Upper lobe of left lung (tissue), 6 donors: ENCODE measurements at places on chromosomes 11 and 22. TPM values are rescaled to one million over a fixed set of nuclear protein-coding genes. Genes with fewer than 3 reads are reported as not detected.
A peak's percentile ranks its signal among the peaks of the same experiment; 100 is the strongest.

Gene ZNHIT2
- total RNA-seq = 28.5 TPM

DNA sequence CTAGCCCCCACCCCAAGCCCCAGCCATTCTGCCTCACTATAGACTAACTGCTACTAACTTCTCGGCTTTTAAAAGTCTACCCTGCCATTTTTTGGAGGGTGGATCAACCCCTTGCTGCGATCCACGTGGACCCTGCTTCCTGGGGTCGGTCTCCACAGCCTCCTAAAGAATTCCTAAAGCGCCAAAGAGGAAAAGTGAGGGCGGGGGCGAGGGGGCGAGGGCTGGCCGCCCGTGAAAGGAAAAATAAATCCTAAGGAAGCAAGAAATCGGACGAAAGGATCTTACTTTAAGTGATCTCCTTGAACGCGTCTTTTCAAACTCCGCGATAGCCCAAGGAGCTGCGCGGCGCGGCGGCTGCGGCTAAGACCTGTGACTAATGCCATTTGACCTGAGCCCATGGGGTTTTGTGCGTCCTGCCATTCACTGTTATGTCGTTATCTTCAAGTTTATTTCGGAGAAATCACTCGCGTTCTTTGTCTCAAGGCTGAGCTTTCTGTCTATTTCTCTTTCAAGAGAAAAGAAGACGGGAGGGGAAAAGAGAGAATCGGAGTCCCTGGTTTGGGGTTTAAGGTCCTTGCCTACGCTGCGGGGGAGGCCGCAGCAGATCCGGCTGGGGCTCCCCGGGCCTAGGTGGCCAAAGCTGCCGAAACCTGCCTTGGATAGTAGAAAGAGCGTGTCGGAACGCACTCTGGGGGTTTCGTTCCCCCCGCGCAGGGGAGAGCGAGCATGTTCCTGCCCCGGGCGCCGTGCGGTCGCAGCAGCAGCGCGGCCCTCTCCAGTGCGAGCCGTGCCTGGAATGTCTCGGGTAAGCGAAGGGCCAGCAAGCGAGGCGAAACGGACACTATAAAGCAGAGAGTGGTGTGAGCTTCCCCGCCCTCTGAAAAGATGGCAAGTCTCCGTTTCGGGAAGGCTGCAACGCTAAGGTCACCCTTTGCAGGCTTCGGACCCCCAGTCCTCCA, 2.8 kb upstream of the DBX1 start:
- peak; percentile 84 for DNase-seq

GRCh38 chr11:117273550-117274289, 17.4 kb upstream of the BACE1-AS start:
- DNase-seq = no peak

Gene CNIH2
- 1.4 TPM for total RNA-seq

DNA sequence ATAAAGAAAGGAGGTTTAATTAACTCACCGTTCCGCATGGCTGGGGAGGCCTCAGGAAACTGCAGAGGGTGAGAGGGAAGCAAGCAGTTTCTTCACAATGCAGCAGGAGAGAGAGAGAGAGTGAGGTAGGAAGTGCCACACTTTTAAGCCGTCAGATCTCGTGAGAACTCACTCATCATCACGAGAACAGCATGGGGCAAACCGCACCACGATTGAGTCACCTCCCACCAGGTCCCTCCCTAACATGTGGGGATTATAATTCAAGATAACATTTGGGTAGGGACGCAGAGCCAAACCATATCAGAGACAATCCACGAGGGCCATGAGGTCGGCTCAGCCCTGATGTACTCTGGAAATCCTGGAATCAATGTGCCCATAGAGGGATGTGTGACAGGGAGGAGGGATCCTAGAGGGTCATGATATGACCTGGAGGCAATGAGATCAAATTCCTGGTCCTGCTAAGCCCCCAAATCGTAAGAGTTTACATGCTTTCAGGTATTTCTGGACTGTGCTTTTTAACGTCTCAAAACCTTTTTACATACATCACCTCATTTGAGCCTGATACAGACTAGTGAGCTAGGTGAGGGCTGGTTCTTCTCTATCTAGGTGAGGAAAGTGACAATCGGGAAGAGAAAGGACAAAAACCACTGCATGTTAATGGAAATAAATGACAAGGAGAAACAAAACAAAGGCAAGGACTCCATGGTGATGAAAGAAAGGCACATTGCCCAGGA, 19.5 kb upstream of the RASSF10 start:
- DNase-seq = no peak

GRCh38 chr11:118804094-118804493, 13.1 kb upstream of the DDX6 start:
- DNase-seq = no peak

DNA sequence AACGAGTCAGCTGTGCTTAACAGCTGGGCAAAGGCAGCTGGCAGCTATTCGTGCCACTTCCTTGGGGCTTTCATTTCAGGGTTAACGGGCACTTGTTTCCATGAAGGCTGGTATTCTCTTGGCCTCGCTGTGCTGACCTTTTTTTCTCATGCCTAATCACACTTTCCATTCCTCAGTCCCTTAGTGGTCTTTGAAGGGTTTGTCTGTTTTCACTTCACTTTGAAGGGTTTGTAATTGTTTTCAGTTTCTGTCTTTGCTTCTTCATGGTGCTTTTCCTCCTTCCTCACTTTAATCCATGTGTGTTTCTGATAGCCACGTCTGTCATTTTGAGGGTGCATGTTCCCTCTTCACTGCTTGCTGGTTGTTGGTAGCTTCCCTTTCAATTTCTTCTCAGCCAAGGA, 24.6 kb downstream of the PPIL2 start:
- no peak for DNase-seq

GRCh38 chr11:44016131-44016530, 31.6 kb upstream of the ACCSL start:
- DNase-seq = no peak

GRCh38 chr11:66317723-66318599, 1.1 kb upstream of the CD248 start:
- DNase-seq = peak; percentile 58

- no peak for DNase-seq
Measured at GRCh38 chr11:133921513-133921912, 35.3 kb downstream of the IGSF9B start.

DNA sequence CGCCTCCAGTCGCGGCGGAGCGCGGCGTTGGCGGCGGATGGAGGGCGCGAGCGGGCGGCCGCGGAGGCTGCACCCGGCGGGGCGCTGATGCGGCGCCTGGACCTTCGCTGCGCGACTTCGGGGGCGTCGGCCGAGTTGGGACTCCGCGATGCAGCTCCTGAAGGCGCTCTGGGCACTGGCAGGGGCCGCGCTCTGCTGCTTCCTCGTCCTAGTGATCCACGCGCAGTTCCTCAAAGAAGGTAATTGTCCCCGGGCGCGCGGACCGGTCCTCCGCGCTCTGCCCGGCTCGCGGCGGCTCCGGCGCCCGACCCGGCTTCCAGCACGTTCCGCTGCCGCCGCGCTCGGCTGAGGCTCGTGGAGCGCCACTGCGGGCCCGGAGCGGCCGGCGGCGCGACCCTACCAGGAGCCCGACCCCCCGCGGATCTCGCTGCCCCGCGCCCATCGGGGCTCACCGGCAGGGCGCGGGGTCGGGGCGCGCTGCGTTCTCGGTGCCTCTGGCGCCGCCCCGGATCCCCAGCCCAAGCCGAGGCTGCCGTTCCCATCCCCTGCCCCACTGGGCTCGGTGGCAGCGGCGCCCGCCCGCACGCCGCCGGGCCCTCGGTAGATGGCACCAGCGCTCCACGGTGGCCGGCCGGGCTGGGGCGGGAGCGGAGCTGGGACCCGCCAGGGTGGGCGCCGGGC, 1251.2 kb downstream of the BRD1 start:
- no peak for DNase-seq

DNA sequence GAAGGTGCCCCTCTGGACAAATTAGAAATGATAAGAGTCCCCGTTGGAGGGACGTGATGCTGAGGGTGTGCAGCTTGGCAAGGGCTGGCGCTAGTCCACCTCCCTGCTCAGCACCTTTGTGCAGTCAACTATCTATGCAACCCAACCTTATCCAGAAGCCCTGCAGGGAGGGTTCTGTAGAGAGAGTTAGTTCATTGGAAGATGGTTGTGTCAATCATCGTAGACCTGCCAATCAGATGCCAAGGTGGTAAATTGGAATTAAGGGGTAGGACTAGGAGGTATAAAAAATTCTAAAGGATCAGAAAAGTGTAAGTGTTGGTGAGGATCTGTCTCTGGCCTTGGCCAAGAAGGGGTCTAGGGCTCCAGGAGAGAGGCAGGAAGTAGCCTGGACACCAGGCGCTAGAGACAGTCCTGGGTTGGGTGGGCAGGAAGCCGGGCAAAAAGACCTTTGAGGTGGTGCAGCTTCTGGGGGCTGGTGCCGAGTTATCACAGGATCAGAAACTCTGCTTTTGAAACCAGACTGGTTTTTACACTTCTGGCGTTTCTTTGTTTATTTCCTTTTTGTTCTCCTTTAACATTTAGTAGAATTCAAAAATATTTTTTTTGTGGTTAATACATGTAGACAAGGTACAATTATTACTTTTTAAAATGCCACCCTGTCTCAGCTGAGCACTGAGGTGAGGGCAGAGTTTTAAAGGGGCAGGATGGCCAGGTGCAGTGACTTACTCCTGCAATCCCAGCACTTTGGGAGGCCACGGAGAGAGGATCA, 1.6 kb downstream of the C1QTNF6 start:
- DNase-seq = no peak

GRCh38 chr22:31346733-31347250, 646 bp upstream of the PATZ1 start:
- peak; percentile 88 for DNase-seq

DNA sequence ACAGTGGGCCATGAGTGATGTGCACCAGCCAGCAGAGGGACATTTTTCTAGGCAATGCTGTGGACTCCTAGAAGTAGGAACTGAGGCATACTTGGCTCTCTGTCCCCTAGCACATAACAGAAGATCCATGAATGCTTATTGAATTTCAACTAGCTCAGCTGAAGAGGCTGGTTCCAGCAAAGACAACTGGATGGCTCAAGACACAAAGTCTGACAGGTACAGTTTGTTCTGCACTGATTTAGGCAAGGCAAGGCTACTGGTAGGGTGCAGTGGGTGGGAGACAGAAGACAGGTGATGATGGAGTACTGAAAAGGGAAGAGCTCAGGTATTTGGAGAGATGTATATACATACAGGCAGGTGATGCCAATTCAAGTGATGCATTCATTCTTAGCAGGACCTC, 72.4 kb upstream of the USP47 start:
- no peak for DNase-seq

DNA sequence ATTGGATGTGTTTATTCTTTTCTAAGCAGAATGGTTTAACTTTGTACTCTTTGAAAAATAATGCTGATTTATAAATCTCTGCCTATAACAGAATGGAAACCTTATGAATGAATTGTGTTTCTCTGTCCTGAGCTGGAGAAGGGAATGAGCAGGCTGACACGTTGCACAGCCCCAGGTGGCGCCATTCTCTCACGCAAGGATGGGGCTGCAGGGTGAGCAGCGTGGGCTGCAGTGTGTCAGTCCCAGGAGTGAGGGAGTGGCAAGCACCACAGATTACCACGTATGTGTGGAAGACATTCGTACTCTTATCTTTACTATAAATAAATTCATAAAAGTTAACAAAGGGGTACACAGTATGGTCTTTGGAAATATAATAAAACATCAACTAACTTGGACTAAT, 33.4 kb downstream of the FDX1 start:
- DNase-seq = peak; percentile 35

Gene PDGFD
- total RNA-seq = 2.1 TPM
